ENCODE measurements at places on chromosomes 5 and 9.

- DNase-seq, result no peak
These were observed 27.5 kb downstream of the PIP5K1B start for GRCh38 chr9:68732405-68733020.

DNA sequence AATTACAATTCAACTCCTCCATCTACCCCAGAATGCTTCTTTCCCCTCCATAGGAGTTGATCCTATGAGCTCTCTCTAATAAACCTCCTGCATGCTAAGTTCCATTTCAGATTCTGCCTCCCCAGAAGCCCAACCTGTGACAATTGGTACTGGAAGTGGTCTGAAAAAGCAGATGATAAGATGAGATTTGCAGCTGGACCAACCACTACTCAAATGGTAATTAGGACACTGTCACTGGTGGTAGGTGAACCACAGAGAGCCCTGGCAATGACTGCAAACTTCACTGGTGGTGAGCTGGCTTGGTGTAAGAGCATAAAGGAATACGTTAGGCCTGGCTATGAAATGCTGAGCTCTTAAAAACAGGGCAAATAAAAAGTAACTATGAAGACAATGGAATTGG is 112.6 kb downstream of the ESM1 start:
- DNase-seq, result peak; percentile 8

DNA sequence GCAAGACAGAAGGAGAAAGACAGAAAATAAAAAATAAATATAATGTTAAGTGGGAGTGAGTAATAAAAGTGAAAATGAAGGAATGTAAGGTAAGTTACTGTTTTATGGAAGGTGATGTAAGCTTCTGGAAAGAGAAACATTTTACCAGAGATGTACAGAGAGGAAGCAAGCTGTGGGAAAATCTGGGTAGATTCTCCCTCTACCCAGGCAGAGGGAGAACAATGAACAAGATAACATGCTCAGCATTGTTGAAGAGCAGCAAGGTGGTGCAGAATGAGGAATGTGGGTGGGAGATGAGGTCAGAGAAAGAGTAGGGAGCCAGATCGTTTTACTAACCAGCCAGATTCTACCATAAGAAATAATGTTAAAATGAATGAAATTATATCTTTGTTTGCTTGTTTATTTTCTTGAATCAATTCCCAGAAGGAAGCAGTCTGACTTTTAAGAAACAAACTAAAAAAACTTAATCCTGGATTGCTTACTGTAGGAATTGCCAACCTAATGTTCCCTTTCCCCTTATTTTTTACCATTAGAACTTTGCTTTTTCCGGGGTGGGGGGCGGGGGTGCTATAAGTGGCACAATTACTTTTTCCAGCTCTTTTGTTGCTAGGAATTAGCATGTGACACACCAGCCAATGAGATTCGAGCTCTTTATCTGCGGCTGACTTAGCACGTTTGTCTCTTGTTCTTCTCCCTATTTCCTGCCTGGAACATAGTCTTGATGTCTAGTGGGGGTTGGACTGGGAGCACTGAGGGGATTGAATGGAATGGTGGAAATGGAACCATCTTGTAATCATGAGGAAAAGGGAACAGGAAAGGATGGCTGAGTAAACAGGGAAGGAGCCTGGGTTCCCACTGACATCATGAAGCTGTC is 356.7 kb downstream of the TMEM167A start:
- no peak for DNase-seq

DNA sequence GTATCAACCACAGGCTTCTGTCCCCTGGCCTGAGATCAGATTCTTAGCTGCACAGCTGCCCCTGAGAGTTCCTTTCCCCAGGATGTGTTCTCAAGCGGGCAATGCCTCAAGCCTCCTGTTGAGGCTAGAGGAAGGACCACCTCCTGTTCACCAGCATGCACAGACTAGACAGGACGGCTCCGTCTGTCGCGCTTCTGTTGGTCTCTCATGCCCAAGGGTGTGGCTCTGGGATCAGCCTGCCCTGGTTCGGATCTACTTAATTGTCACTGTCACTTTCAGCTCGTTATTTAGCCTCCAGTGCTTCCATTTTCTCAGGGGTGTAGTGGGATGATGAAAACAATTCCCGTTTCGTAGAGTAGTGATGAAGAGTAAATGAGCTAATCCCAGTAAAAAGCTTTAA is 103.1 kb downstream of the KCNIP1 start:
- DNase-seq, result no peak

- DNase-seq, result no peak
These were observed 133.3 kb downstream of the CDH12 start for GRCh38 chr5:22719842-22720241.

GRCh38 chr9:78064075-78064474 is 32.5 kb upstream of the GNAQ start:
- DNase-seq, result no peak

- no peak for DNase-seq
These were observed 2.3 kb upstream of the IRX2 start for GRCh38 chr5:2753452-2754420.

GRCh38 chr5:139417214-139417613 is 13.3 kb upstream of the SPATA24 start:
- peak; percentile 26 for DNase-seq

GRCh38 chr5:112186401-112186990 is 232.6 kb downstream of the EPB41L4A start:
- DNase-seq, result peak; percentile 44

DNA sequence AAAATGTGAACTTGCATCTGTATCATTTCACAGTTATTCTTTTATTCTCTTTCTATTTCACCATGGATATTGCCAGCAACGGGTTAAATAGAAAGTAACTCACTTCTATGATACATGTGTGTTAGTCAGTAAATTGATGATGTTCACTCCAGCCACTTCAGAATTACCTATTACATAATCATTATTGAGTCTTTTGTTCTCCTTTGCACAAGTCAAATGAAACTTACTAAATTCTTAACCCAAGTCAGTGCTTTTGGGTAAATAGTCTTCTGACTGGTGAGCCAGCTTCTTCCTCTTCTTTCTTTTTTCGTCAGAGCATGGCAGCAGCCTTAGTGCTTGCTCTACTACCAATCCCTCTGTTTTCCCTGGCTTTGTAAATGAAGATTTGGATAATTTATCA is 344.3 kb downstream of the RAB3C start:
- no peak for DNase-seq

DNA sequence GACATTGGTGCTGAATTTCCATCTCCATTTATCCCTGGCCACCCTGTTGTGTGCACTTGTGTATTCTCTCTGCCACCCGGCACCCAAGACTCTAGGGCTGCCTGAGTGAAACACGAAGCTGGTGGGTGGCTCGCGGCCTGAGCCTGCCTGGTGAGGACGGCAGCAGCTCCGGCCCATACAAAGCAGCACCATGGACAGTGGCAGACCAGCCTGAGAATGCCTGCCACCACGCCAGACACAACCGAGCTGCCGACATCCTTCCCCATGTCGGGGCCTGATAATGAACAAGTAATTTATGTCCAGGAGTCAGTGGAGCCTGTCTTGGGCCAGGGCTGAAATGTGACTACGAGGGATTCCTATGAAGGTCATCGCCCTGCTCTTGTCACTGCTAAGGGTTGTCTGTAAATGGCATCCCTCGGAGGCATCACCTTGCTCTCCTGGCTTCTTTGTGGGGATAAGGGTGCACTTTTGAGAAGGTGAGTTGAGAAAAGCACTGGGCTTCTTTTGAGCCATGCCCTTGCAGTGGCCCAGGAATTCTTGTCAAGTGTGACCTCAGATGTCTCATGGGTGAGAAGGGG is 175.7 kb downstream of the MELK start:
- DNase-seq, result peak; percentile 44

GRCh38 chr5:138874771-138875551 is at the start of gene LRRTM2:
Gene LRRTM2 (minus strand): TSS chr5:138875335. CDS start chr5:138874911, 424 bp downstream.
- DNase-seq, result peak; percentile 67

- DNase-seq, result no peak
These were observed 65.6 kb downstream of the ZFR start for GRCh38 chr5:32378966-32379365.

GRCh38 chr5:12920527-12920926 is 1016.3 kb upstream of the CTNND2 start:
- DNase-seq, result no peak

DNA sequence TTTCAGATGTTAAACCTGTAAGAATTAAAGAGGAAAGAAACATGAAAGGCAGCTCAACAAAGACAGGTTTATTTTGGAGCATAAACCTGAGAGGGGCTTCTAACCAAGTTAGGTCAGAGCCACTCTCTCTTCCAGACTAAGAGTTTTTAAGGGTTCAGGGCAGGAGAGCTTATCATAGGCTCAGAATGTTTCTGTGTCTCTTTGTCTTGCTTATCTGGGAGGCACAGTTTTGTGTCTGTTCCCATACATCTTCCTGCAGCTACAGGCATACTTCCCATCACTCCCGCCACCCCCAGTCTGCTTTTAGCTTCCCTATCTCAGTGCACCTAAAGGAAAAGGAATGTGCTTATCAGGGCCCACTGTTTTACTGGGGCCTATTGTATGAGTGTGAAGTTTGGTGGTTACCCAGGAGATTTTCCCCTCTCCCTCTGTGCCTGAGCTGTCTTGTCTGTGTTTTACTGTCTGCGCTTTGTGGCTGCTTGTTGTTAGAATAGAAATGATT is 21.9 kb downstream of the CD14 start:
- DNase-seq, result peak; percentile 90

GRCh38 chr5:165459232-165459631 is 1953.8 kb downstream of the MAT2B start:
- DNase-seq, result no peak

DNA sequence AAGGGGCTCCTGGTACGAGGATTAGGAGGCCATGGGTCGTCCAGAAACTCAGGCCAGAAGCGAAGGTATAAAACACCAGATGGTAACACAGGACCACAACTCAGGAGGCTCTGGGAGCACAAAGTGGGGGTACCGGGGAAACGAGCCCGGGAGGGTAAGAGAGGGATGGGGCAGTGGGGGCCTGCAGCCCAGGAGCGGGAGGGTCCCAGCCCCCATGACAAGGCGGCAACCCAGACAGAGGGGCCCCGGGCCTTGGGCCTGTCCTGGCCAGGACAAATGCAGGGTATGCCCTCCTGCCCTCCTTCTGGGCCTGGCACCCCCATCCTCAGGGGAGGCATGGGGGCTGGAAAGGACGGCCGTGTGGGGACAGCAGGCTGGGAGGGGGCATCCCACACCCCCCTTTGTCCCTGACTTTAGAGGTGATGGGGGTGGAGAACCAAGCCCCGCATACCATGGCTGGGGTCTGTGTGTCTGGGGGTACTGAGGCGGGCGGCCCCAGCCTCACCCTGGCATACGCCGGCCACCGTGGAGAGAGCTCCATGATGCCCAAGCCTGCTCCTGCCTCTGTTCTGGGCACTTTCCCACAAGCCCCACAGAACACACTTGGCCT is 47.0 kb upstream of the EXOC3 start:
- DNase-seq, result no peak

- no peak for DNase-seq
These were observed 236.5 kb upstream of the IL12B start for GRCh38 chr5:159566832-159567231.

All from endothelial cell of umbilical vein (primary cell).